ENCODE measurements at places on chromosomes 16 and 17. TPM values are rescaled to one million over a fixed set of nuclear protein-coding genes. Genes with fewer than 3 reads are reported as not detected.

TEFM gene
- 19.7 TPM for total RNA-seq

DBF4B gene
- 26.4 TPM for total RNA-seq

TBX4 gene
- total RNA-seq, result 0.12 TPM

ZFP3 gene
- total RNA-seq, result 1.1 TPM

GNAO1 gene
- 0.38 TPM for total RNA-seq

SLC5A11 gene
- total RNA-seq, result 0.31 TPM

HIGD1B gene
- total RNA-seq, result not detected
